Stimulated activated CD4-positive, alpha-beta T cell treated with anti-CD3 and anti-CD28 coated beads, Interleukin-4, amount 100 ng/mL, for 4 hours (primary cell): ENCODE measurements at places on chromosomes 12 and 14.
A peak's percentile ranks its signal among the peaks of the same experiment; 100 is the strongest.

DNA sequence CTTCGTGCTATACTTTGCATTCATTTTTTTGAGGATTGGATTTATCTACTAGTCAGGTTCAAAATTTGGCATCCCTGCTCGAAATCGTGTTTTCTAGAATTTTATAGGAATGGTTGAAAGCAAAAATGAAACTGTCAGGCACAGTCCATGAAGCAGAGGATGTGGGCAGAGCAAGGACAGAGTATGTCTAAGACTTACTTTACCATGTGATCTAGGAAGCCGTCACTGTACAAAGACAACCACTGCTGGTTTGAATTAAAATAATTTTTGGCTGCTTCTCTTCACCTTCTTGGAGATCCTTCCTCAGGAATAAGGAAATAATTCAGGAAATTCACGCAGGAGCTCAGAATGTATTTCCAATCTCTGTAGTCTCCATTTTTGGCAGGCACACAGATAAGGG is 31.6 kb upstream of the SGPP1 start:
- DNase-seq: no peak

DNA sequence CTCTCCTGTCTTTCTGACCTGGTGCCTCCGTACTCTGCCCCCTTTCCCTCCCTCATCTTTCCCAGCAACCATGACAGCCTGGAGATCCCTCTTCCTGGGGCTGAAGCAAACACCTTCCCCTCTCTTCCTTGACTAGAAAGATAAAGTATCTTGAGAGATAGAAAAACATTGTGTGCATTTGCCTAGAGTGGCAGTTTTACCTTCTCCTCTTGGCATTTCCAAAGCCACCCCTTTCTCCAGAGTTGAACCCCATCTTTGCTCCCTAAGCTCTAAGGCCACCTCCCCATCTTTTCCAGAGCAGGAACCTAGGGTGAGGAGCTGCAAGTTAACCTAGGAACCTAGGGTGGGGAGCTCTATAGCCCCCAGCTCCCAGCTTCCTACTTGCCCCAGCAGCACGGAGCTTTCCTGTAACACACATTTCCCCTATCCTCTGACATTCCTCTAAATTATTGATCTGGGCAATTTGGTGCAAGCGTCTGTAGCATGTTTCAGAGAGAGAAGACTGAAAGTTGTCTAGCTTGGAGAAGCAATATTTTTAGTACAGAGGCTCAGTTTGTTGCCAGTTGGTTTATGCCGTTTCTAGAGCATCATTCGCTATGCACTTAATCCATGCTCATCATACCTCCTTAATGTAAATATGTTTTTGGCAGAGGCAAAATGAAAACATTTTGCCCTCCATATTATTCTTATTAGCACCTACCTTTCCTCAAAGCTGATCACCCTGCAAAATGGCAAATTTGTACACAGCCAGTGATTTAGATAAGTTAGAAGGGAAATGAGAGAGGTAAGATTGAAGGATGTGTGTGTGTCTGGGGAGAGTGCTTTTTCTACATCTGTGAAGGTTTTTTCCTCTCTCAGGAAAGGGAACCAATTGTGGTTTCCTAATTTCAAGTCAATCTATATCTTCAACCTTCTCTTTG is 5.4 kb upstream of the TBX3 start:
- DNase-seq: no peak

DNA sequence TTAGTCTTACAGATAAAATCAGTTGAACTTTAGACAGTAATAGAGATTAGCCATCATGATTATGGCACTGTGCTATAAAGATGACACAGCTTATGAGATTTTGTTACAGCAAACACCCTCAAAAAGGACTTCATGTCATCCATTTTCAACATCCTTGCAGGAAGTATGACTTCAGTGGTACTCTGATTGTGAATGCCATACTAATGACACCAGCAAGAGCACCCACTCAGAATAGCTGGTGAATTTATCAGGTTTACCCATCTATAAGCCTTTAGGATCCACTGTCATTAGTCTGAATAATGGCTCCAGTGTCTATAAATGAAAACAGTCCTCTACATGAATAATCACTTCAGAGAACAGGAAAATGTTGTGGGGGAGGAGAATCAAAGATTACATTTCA is 615.2 kb downstream of the RPS29 start:
- no peak for DNase-seq

DNA sequence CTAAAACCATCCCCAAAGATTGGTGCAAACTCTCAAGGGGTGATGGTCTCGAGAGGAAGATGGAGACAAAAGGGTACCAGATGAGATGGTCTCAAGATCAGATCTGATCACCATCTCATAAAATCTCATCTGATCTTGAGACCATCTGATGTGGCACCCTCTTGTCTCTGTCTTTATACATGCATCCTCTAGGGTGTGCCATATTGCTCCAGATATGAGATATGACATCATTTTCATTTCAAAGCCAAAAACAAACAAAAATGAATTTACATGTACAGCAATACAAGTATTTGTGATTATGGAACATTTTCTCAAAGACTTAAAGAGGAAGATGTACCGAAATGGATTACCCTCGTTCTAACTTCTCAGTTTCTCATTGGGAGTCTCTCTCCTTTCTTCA is 787.2 kb downstream of the GALC start:
- no peak for DNase-seq

DNA sequence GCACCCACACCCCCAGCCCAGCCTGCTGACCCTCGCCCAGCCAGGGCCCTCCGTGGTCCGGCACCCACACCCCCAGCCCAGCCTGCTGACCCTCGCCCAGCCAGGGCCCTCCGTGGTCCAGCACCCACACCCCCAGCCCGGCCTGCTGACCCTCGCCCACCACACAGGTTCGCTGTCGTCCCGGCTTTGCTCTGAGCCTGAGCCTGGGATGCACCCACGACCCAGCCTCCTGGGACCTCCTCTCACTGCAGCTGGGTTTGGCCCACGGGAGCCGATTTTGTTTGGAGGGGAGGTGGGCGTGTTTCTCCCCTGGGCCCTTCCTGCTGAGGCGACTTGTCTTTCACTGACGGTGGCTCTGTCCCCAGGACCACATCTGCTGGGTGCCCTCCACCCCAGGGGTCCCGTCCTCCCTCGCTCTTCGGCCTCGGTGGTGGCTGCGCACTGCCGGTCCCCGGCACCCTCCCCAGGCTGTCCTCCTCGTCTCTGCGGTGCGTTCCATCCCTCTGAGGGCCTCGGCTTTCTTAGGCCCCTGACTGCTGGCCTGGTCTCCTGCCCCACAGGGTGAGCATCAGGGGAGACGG is 83.8 kb downstream of the GALNT9 start:
- DNase-seq: no peak

DNA sequence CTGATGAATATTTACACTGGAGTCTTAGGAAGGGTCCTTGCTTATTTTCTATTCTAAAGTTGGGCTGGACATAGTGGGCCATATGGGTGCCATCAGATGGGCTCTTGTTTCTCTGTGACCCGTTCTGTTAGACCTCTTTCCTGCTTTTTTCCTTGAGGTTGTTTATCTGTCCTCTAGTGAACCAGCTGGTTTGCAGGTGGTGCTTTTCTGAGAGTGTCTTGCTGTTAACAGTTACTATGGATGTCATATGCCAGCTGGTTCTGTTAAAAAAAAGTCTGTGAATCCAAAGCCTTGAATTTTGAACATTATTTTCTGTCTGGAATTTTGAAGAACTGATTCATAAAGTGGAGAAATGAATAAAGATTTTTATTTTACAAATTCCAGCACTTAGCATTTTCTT is 29.2 kb downstream of the ZC3H14 start:
- no peak for DNase-seq

DNA sequence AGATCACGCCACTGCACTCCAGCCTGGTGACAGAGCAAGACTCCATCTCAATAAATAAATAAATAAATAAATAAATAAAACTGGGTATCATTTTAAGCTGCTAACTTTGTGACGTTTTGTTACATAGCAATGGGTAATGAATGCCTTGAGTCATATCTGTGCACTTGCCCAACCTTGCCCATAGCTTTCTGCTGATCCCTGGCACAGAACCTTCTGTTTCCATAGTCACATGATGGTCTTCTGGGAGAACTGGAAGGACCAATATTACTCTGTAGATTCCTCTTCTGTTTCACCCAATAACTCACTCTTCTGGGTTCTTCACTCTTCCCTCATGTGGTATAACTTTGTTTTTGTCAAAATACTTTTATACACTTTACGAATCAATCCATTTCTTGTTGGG is 140.8 kb downstream of the SCARB1 start:
- no peak for DNase-seq

GRCh38 chr12:55840581-55841351 is 2.0 kb downstream of the MMP19 start:
- DNase-seq: no peak

- no peak for DNase-seq
These were observed 85.1 kb upstream of the C14orf180 start for GRCh38 chr14:104494483-104494882.

GRCh38 chr14:68682166-68683103 is 110.4 kb downstream of the ZFP36L1 start:
- no peak for DNase-seq

GRCh38 chr12:94725375-94726168 is 75.2 kb upstream of the TMCC3 start:
- no peak for DNase-seq

GRCh38 chr14:74595006-74595735 is 16.9 kb downstream of the LTBP2 start:
- DNase-seq: no peak

DNA sequence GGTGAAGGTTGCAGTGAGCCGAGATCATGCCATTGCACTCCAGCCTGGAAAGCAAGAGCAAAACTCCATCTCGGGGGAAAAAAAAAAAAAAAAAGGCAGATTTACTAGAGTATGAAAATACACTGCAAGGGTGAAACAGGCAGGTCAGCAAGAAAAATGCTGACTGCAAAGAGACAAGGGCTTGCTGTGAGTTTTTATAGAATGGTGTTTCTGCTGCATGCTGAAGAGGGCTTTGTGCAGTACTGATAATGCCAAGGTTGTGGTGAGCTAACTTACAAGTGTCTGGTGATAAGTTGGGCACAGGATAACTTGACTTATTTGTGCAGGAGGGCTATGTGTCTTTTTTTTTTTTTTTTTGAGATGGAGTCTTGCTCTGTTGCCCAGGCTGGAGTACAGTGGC is 25.9 kb upstream of the SRP54 start:
- DNase-seq: no peak

GRCh38 chr14:55450539-55450938 is 10.1 kb upstream of the TBPL2 start:
- no peak for DNase-seq

- no peak for DNase-seq
These were observed 53.9 kb upstream of the PTGR2 start for GRCh38 chr14:73797543-73798265.

GRCh38 chr12:106634206-106634605 is 51.4 kb downstream of the RFX4 start:
- no peak for DNase-seq

GRCh38 chr14:85533861-85534291 is 3.9 kb downstream of the FLRT2 start:
- DNase-seq: no peak

DNA sequence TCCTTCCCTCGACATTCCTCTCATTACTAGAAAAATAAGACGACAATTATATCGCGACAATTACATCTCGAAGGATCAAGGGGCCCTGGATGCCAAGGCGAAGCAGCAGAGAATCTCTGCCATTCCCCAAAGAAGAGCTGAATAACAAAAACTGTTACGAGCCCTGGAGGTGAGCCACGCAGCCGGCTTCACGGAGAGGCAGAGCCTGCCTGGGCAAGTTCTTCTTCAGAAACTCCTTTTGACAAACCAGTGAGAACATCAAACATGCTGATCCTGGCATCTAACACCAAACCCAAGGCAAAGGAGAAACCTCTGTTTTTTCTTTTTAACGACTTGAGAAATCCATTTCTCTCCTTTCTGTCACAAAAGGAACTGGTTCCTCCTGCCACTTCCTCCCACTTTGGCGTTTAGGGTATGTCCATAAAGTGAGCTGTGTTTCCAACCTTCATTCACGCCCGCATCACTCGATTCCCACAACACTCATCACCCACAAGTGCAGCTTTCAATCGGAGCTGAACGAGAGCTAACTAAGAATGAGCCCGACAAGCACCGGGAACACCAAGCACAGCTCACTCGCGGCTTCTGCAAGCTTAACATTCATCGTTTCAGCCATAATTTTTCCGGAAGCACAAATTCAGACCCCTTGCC is 21.5 kb downstream of the CCDC88C start:
- no peak for DNase-seq

DNA sequence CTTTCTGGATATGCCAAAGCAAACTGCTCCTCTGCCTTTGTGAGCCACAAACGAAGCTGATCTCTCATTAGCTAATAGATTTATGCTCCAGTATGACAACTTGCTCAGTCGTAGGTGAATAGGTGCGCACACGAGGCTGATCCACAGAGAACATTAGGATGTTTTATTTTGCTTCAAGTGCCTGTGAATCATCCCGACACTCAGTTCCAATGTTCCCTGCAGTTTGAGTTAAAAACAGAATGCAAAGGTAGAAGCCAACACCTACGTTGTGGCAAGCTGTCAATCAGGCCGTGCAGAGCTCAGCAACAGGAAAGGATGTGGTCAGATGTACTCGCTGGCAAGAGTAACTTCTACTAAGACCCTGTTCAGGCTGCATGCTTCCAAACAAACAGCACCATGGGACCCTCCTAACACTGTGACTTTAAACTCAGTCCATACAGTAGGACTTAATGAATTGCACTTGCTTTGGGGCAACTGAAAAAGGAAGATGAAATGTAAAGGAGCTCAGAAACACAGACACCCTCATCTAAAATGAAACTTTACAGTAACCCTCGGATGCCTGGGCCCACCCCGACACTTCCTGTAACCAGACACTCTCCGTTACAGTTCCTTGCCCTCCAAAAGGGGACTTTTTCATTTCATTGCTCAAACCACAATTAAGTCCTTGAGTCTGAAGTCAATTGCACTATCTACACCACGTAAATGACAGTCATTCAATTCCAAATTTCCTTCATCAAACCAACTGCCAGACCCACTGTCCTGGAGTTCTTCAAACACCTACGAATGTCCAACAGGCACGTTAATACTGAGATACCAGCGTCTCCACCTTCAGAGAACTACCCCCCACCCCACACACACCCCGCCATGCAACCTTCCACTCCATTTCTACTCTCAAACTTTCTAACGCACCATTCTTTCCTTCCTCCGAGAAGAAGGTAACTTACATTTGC is 1.6 kb downstream of the CCDC88C start:
- DNase-seq: peak; percentile 61

GRCh38 chr12:23947395-23947794 is 2.1 kb downstream of the SOX5 start:
- DNase-seq: no peak

- no peak for DNase-seq
These were observed 19.4 kb downstream of the PPP2R5C start for GRCh38 chr14:101780887-101781239.

- peak; percentile 56 for DNase-seq
These were observed 1.8 kb downstream of the GALNT9 start for GRCh38 chr12:132327336-132328171.

GRCh38 chr14:70653662-70654061 is 11.9 kb downstream of the TTC9 start:
- no peak for DNase-seq

- DNase-seq: no peak
These were observed 6.4 kb downstream of the SSH1 start for GRCh38 chr12:108850854-108851573.

- no peak for DNase-seq
These were observed 90.9 kb upstream of the DCN start for GRCh38 chr12:91273560-91273959.
